Progenitor cell of endocrine pancreas (in vitro differentiated cells): ENCODE measurements at places on chromosomes 6 and 20.

DNA sequence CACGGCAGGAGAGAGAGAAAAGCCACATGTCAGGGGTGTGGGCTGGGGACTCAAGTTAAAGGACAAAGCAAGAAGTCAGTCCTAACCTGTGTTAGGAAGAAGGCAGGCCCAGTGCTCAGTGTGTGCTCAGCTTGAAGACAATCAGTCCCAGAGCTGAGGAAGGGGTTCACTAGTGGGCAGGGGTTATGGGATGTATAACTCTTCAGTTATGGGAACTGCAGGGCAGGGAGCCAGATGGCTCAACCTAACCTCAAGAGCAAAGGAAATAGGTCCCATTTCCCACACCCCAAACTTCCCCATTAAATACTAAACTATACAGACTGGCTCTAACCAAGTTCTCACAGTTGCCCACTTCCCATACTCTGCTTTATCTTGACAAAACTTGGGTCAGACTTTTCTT lies 7.4 kb upstream of the SSTR4 start:
- no peak for DNase-seq

GRCh38 chr6:87705070-87705691 lies 3.1 kb upstream of the AKIRIN2 start:
- DNase-seq = no peak

GRCh38 chr6:82741996-82742385 lies 323.6 kb downstream of the UBE3D start:
- no peak for DNase-seq

GRCh38 chr6:153489479-153489878 lies 358.4 kb upstream of the RGS17 start:
- DNase-seq = no peak

DNA sequence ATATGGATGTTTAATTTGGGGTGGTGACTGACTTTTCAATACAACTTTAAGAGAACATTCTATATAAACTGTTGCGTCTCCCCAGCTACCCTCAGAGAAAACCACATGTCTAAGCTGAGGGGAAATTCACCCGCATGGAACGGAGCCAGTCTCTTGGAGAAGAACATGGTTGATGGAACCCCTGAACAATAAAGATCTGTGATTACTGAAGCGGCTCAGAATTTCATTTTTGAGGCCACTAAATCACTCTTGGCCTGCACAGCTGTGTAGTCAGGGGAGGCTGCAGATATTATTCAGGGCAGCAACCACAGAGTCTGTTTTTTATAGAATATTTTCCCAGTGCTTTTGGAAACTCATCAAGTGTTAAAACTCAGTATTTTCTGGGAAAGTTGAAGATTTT lies 73.8 kb downstream of the EYA4 start:
- DNase-seq = no peak
